Upper lobe of right lung (tissue), 1 donor: ENCODE measurements at places on chromosomes 2 and 18.

DNA sequence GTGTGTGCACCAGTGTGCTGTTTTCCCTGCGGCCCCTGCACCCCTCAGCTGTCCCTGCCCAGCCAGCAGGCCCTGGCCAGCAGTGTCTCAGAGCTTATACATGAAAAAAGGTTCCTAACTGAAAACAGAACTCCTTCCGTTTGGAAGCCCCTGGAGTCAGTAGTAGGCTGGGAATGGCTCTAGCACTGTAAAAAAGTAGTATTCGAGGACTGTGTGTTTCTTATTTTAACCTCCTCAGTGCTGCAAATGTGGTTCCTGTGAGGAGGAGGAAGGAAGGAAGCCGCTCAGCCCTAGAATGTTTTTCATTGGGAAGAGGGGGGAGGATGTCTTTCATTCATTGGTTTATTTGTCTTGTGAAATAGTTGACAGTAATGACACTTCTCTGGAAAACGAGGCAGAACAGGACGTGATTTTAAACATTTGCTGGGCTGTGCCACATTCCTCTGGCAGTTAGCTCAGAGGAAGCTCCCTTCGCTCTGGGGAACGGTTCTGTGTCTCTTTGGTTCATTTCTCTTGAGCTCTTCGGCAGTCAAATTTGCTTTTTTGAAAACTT lies 103.5 kb downstream of the SPTBN1 start:
- peak overlapping the region; percentile 64 for H3K4me3 ChIP-seq

- DNase-seq = peak; percentile 20
- H3K4me3 ChIP-seq = no peak overlapping the region
- no peak overlapping the region for H3K27ac ChIP-seq
- no peaks in the 10 kb centered on the region for H3K4me1 ChIP-seq
- peaks cover 96% of the 10 kb centered on the region for H3K36me3 ChIP-seq
Measured at GRCh38 chr2:233456111-233456510, 101.8 kb downstream of the DGKD start.

GRCh38 chr18:8742387-8743361 lies 37.3 kb downstream of the MTCL1 start:
- no peak overlapping the region for H3K27ac ChIP-seq
- H3K36me3 ChIP-seq = no peaks in the 10 kb centered on the region
- H3K4me3 ChIP-seq = no peak overlapping the region
- H3K27me3 ChIP-seq = no peaks in the 10 kb centered on the region
- DNase-seq = no peak
- no peaks in the 10 kb centered on the region for H3K4me1 ChIP-seq

- no peaks in the 10 kb centered on the region for H3K4me1 ChIP-seq
- no peak for DNase-seq
- no peaks in the 10 kb centered on the region for H3K36me3 ChIP-seq
- no peaks in the 10 kb centered on the region for H3K27me3 ChIP-seq
- no peak overlapping the region for H3K27ac ChIP-seq
- H3K4me3 ChIP-seq = no peak overlapping the region
Measured at GRCh38 chr2:59744436-59744835, 809.0 kb downstream of the BCL11A start.

GRCh38 chr2:216508229-216508628 lies 9.6 kb downstream of the RPL37A start:
- no peaks in the 10 kb centered on the region for H3K4me1 ChIP-seq
- no peak overlapping the region for H3K4me3 ChIP-seq
- peaks cover 28% of the 10 kb centered on the region for H3K36me3 ChIP-seq
- no peak overlapping the region for H3K27ac ChIP-seq
- no peaks in the 10 kb centered on the region for H3K27me3 ChIP-seq
- no peak for DNase-seq

- H3K27ac ChIP-seq = no peak overlapping the region
- no peaks in the 10 kb centered on the region for H3K4me1 ChIP-seq
- no peaks in the 10 kb centered on the region for H3K36me3 ChIP-seq
- no peak for DNase-seq
Measured at GRCh38 chr2:59196491-59196890, 955.4 kb upstream of the FANCL start.

GRCh38 chr2:178825183-178825582 lies 18.0 kb upstream of the TTN start:
- no peak overlapping the region for H3K4me3 ChIP-seq
- no peaks in the 10 kb centered on the region for H3K27me3 ChIP-seq
- H3K4me1 ChIP-seq = no peaks in the 10 kb centered on the region
- H3K27ac ChIP-seq = no peak overlapping the region

DNA sequence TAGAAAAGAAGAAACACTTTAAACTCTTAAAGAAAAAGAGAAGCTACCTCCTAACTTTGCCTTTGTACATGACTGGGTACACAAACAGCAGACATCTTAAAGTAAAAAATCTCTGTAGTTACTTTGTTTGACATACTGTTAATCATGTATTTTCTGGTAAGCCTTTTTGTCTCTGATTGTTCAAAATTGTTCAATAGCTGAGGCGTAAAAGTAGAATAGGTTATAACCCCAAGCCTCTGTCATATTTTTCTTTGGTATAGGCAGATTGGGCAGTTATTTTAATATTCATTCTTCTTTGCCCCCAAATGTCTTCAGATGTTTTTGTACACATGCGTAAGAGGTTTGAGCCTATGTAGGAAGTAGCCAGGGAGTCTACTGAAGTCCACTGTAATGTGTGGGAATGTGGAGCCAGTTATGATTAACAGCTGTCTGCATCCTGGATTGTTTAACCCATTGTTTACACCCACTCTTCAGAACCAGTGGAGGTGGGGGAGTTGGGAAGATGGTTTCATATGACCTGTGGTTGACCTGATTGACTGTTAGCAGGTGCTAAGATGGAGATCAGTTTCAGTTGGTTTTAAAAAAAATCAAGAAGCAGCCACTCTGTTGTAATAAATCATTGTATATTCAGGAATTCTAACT lies 150.5 kb downstream of the TANC1 start:
- no peak for DNase-seq
- H3K36me3 ChIP-seq = no peaks in the 10 kb centered on the region
- H3K27ac ChIP-seq = no peak overlapping the region
- peaks cover 18% of the 10 kb centered on the region for H3K4me1 ChIP-seq
- H3K27me3 ChIP-seq = no peaks in the 10 kb centered on the region
- H3K4me3 ChIP-seq = no peak overlapping the region

DNA sequence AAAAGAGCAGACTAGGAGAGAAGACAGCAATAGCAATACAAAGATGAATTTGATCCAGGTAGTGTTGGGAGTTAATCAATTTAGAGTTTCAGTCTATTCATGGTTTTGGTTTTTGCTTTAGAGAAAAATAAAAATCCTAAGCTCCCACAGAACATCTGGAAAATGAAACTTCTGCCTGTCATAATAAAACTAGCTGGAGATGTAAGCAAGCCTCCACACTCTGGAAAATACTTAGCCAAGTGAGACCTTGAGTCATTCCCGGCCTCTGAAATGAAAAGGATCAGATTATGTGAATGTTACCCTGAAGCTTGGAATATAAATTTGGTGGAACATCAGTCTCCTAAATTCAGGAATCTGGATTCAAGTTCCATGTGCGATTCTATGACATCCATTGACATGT lies 485.6 kb upstream of the SPRED2 start:
- peaks cover 4% of the 10 kb centered on the region for H3K4me1 ChIP-seq
- H3K36me3 ChIP-seq = no peaks in the 10 kb centered on the region
- no peak overlapping the region for H3K27ac ChIP-seq
- no peak overlapping the region for H3K4me3 ChIP-seq
- H3K27me3 ChIP-seq = no peaks in the 10 kb centered on the region
- DNase-seq = no peak

DNA sequence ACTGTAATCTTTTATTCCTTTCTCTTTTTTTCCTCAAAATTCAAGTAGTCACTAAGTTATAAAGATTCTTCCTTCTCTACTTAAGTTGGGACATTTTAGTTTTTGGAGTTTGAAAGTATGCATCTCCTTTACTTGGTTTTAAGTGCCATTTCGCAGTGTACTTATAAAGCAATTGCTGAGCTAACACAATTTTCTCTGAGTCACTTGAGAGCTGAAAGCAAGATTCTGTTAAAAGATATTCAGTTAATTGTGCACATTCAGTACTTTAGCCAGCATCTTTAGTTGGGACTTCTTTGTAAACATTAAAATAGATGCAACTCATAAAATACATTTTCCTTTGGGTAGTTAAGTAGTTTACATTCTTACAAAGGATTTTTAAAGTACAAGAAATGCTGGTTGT lies 136.0 kb downstream of the GFPT1 start:
- H3K27ac ChIP-seq = no peak overlapping the region
- no peak for DNase-seq
- no peak overlapping the region for H3K4me3 ChIP-seq
- peaks cover 8% of the 10 kb centered on the region for H3K36me3 ChIP-seq

- DNase-seq = no peak
- no peak overlapping the region for H3K4me3 ChIP-seq
- H3K4me1 ChIP-seq = peaks cover 4% of the 10 kb centered on the region
- H3K27me3 ChIP-seq = no peaks in the 10 kb centered on the region
Measured at GRCh38 chr2:9087121-9087681, 83.7 kb upstream of the MBOAT2 start.

DNA sequence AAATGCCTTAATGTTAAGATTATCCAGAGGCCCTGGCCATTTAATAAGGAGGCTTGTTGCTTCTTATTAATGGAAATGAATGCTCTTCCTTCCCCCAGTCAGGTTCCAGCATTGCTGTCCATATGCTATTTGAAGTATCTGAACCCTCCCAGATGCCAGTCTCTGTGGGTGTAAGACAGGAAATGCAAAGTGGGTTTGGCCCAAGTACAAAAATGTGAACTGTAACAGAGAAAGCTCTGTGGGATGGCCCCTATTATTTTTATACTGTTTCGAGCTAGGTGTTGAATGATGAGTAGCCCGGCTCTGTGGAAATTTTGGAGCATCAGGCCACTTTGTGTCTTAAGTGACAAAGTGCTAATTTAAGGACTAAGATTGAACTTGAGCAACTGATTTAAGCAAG lies 141.0 kb downstream of the UXS1 start:
- H3K4me3 ChIP-seq = no peak overlapping the region
- H3K36me3 ChIP-seq = no peaks in the 10 kb centered on the region
- no peak for DNase-seq
- no peaks in the 10 kb centered on the region for H3K27me3 ChIP-seq

DNA sequence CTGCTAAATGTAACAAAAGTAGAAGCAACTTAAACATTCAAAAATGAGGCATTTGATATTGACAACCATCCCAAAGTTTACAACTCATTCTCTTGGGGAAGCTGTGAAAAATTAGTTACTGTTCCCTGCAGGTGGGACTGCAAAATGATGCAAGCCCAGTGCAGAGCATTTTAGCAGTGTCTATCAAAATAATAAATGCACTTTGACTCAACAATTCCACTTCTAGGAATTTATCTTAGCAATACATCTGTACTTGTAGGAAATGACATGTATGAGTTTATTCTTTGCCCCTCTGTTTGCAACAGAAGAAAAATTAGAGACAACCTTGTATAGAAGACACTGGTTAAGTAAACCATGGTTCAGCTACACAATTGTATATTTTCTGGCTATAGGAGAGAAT lies 48.0 kb upstream of the TLK1 start:
- no peak overlapping the region for H3K27ac ChIP-seq
- H3K27me3 ChIP-seq = no peaks in the 10 kb centered on the region
- DNase-seq = no peak
- H3K4me3 ChIP-seq = no peak overlapping the region

DNA sequence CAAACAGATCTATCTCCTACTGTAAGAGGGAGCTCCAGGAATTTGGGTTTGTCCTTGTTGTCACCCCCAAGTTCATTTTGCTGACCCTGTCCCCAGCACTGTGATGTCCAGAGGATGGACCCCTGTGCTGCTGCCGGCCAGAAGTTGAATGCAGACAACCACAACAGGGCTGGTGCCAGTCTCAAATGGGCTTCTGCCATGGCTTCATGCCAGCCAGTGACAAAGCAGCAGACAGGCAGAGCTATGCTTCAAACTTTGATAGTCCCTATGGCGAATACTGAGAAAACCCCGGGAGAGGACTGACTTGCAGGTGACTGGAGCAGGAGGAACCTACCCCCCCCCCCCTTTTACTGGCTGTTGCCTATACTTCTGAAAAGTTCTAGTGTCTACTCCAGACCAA lies 3.2 kb downstream of the SMAD7 start:
- H3K27me3 ChIP-seq = no peaks in the 10 kb centered on the region
- H3K4me3 ChIP-seq = peak overlapping the region; percentile 83
- DNase-seq = peak; percentile 37
- H3K36me3 ChIP-seq = peaks cover 5% of the 10 kb centered on the region

- H3K27ac ChIP-seq = no peak overlapping the region
- no peak overlapping the region for H3K4me3 ChIP-seq
- no peaks in the 10 kb centered on the region for H3K36me3 ChIP-seq
- no peaks in the 10 kb centered on the region for H3K27me3 ChIP-seq
- no peak for DNase-seq
Measured at GRCh38 chr2:28351621-28352020, 41.0 kb upstream of the FOSL2 start.

- H3K36me3 ChIP-seq = no peaks in the 10 kb centered on the region
- DNase-seq = no peak
- H3K4me1 ChIP-seq = no peaks in the 10 kb centered on the region
- H3K27me3 ChIP-seq = no peaks in the 10 kb centered on the region
Measured at GRCh38 chr2:120142528-120143219, 80.5 kb downstream of the TMEM185B start.

DNA sequence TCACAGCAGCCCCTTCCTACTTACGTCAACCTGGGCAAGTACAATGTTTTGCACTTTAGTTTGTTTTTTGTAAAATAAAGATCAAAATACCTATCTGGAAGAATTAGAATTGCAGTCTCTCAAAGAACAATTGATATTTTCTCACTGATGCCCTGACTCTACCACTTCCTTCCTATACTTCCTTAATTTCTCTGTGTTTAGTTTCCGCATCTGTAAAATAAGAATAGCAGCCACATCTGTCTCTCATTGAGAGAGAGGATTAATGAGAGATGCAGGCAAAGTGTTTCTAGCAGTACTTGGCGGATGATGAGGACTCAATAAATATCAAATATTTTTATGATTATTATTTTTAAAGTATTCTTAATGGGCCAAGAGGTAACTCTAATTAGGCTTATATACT lies 122.6 kb upstream of the PIEZO2 start:
- H3K36me3 ChIP-seq = no peaks in the 10 kb centered on the region
- no peak overlapping the region for H3K4me3 ChIP-seq
- H3K27me3 ChIP-seq = no peaks in the 10 kb centered on the region
- H3K27ac ChIP-seq = no peak overlapping the region
- DNase-seq = no peak

DNA sequence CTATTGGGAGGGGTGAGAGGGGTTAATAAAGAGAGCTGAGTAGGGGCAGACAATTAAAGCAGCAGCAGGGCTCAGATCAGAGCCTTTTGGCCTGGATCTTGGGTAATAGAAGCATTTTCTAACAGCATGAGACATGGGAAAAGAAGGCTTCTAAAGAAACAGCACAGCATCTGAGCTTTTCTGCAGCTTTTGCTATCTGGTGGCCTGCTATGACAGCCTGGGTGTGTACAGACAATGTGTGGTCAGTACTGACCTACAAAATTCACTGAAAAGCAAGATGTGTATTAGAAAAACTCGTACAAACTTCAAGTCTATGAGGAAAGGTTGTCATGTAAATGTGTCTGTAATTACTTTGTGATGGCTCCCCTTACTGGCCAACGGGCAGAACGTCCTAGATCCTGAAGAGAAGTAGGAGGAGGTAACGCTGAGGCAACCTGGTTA lies 95.6 kb downstream of the GALNT3 start:
- H3K4me1 ChIP-seq = no peaks in the 10 kb centered on the region
- H3K27ac ChIP-seq = no peak overlapping the region
- no peak for DNase-seq
- no peak overlapping the region for H3K4me3 ChIP-seq
- no peaks in the 10 kb centered on the region for H3K36me3 ChIP-seq
